HL-60 (cell line): ENCODE measurements at places on chromosomes 2 and 18.
A peak's percentile ranks its signal among the peaks of the same experiment; 100 is the strongest.

GRCh38 chr2:23241121-23241520 is 143.9 kb upstream of the KLHL29 start:
- DNase-seq, result no peak

DNA sequence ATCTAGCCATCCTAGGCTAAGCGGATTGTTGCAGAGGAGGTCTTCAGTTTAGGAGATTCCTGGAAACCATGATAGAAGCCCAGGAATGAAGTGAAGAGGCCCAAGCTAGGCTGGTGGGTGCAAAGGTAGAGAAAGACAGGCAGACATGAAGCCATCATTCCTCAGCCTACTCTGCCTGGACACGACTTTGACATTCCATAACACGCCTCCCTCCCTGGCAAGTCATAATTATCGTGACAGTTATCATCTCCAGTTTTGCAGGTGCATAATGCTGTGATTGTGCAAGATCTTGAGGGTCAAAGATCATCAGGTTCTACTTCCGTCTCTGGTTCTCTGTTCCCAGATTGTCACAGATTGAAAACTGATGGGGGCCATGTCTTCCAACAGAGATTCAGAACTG is 15.2 kb upstream of the FZD5 start:
- no peak for DNase-seq

GRCh38 chr2:1052771-1053191 is 102.1 kb downstream of the SNTG2 start:
- no peak for DNase-seq

DNA sequence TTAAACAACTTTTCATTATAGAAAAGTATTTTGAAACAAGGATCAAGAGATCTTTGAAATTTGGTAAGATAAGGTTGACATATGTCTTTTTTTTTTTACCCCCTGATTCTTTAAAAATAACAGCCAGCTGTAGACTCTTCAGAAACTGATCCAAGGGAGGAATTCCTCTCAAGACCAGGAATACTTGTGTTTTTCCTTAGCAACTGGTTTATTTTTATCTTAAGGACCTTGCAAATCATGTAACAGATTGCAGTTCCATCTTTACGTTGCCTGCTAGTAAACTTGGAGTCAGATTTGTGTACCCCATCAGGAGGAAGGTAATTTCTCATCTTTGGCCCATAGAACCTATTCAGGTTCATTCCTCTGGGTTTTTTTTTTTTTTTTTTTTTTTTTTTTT is 71.6 kb downstream of the BOLA3 start:
- DNase-seq, result no peak

DNA sequence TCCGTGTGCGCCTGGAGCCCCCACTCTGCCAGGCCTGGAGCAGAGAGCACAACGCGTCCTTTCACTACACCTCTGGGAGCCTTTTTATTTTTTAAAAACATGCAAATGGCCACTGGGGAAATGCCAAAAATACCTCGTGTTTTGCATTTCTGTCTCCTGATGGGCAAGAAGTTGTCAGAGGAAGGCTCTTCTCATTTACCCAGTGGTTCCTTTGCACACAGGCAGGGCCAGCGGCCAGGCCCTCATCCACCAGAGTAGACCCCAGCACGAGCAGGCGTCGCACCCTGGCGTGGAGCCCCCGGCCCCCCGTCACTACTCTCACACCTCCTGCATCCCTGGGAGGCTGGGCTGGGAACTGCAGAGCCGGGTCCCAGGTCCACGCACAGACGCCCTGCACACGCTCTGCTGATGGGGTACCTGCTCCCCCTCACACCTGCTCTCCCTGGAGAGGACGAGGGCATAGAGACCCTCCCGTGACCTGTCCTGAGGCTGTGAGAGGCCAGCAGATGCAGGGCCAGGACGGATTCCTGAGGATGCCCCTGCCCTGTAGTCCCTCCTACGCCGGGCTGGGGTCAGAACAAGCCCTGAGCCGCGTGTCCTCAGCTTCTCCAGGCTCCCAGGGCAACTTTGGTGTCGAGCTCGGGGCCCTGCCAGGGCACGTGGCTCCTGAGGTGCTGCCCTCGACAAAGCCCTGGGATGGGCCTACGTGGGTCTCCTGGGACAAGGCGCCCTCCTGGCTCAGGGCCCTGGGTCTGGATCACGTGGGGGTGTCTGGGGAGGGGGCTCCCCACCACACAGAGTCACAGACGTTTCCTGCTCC is 65.0 kb downstream of the NFATC1 start:
- DNase-seq, result no peak

DNA sequence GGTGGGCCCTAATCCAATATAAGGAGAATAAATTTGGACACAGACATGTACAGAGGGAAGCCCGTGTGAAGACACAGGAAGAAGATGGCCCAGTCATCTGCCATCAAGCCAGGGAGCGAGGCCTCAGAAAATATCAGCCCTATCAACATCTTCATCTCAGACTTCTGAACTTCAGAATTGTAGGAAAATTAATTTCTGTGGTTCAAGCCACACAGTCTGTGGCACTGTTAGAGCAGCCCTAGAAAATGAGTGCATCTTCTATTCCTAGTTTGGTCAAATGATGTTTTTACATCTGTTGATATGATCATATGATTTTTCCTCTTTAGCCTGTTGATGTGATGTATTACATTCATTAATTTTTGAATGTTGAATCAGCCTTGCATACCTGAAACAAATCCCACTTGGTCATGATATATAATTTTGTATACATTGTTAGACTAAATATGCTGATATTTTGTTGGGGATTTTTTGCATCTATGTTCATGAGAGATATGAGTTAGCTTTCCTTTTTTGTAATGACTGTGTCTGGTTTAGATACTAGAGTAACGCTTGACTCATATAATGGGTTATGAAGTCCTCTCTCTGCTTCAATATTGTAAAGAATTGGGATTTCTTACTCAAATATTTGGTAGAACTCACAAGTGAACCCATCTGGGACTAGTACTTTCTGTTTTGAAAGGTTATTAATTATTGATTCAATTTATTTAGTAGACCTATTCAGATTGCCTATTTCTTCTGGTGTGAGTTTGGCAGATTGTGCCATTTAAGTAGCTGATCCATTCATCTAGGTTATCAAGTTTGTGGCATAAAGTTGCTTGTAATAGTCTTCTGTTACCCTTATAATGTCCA is 451.4 kb downstream of the EIPR1 start:
- no peak for DNase-seq

DNA sequence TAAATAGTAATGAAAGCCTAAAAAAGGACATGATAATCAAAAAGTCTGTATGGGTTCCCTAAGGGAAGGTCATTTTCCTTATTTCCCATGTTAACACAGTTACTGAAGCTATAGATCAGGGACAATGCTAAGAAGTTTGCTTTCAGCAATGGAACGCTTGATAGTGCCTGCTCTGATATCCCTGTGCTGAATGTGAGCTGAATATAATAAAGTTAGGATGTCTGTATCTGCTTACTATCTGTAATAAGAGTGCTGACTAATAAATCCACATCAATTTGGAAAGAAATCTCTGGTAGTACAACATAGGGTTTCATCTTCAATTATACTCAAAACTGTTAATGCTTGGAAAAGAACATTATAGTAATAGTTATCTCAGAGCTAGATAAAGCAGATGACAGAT is 25.8 kb downstream of the TTC21B start:
- no peak for DNase-seq

GRCh38 chr2:31319406-31320175 is 85.6 kb downstream of the EHD3 start:
- DNase-seq, result peak; percentile 54

DNA sequence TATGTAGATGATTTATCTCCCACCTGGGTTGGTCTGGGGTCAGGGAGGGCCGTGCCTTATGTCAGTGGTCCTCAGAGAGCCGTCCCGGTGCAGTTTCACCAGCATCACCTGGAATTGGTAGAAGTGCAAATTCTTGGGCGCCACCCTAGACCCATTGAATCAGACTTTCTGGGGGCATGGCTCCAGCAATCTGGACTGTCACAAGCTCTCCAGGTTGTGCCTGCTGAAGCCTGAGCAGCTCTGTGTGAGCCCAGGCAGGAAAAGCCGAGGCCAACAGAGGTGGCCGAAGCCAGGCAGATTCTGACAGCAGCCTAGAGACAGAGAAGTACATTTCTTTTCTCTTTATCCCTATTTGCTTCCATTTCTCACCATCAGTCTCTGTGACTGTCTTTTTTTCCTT is 98.4 kb upstream of the SEC11C start:
- DNase-seq, result no peak

DNA sequence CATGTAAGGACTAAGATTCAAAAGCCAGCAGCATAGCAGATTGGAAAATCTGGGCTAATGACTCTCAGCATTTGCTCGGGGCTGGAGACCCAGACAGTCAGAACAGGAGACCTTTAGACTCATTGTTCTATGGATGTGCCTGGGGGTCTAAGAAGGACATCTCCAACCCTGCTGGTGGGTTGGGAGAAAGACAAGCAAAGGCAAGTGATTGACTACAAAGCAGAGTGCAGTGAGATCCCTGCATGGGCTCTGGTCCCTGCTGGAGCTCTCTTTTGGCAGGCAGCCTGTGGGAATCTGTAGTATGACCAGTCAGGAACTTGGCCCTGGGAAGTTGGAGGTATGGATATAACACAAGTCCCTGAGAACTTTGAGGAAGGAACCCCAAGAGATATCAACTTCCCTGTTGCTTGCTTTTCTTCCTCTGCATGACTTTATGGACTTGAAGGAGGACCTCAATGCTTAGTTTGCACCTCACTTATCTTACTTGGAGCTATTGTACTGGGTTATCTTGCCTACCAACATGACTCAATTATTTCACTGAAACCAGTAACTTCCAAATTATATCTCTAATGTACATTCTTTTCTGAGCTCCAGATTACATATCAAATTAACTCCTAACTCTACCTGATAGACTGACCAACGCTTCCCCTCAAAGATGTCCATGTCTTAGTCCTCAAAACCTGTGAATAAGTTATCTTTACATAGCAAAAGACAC is 236.0 kb downstream of the CYRIA start:
- no peak for DNase-seq

DNA sequence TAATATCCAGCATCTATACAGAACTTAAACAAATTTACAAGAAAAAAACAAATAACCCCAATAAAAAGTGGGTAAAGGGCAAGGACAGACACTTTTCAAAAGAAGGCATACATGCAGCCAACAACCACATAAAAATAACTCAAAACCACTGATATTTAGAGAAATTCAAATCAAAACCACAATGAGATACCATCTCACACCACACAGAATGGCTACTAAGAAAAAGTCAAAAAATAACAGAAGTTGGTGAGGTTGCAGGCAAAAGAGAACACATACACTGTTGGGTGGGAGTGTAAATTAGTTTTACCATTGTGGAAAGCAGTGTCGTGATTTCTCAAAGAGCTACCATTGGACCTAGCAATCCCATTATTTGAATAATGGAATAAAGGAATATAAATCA is 1973.9 kb upstream of the LRRTM1 start:
- no peak for DNase-seq

DNA sequence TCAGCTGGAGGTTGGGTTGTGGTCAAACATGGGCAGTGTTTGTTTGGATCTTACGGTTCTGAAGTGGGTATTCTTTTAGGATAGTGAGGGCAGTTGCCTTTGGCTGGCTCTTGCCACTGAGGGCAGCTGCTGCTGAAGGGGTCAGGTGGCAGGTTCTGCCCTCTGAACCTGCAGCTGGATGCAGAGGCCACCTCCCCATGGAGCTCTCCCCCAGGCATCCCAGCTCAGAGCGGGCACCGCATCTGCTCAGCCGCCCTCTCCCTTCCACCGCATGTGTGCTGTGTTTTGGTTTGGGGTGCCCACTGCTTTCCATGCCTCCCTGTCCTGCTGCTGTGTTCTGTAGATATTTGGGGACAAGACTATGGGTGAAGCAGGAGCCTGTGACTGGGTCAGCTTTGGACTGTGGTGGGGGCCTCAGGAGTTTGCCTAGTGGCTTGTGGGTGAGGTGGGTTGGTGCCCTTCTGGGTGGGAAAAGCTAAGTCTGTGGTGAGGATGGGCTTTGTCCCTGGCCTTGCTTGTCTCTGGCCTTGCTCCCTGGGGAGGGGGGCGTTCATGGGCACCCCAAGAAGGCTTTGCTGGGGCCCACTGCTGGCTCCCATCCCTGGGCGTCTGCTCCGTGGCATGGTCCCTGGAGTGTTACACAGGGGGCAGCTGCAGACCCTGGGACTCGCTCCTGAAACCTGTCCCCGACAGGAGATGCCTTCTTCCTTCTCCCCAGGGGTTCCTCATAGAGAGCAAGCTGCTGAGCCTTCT is 28.5 kb downstream of the OTOF start:
- no peak for DNase-seq

- DNase-seq, result no peak
Observed at GRCh38 chr2:136997557-136997956, 232.2 kb downstream of the THSD7B start.

DNA sequence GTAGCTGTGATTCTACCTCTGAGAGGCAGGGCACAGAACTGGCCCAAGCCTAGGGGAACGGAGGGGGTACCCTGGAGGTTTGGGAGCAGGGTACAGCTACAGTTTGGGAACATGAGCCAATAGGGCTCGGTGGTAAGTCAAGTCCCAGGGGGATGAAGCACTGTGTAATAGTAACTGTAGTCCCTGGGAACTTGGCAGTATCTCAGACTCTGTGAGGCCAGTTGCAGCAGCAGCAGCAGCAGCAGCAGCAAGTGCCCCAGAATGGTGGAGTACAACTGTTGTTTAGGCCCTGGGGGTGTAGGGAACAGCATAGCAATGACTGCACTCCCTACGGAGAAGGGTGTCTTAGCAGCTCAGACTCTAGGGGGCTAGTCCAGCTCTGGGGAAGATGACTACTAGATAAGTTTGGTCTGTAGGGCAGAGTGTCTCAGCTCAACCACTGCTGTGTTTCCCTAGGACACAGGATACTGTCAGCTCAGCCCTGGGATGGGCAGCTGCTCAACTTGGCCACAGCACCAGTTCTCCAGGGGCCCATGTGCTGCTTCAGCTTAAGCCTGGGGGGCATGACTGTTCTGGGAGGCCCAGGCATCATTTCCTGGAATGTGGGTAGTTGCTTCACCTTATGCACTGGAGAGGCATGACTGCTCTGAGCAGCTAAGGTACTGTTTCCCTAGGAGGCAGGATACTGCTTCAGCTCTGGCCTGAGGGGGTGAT is 20.5 kb downstream of the CARF start:
- DNase-seq, result no peak

- DNase-seq, result no peak
Observed at GRCh38 chr2:164868563-164869419, 27.2 kb upstream of the COBLL1 start.

GRCh38 chr2:181686576-181687185 is 6.4 kb upstream of the NEUROD1 start:
- DNase-seq, result no peak

DNA sequence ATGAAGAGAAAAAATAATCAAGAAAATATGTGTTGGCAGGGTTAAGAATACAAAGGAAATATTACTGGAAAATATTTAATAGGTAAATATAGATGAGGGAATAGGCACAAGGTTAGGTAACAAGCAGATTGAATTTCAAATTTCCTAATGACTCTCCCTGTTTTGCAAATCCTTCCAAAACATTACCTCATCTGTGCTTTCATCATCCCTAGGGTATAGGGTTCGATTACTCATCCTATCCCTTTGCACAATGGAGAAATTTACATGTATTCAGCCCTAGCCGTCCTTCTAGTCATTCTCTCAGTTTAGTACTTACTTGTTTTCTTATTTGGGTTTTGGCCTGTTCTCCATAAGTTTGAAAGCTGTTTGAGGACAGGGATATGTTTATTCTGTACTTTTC is 864.6 kb upstream of the FSHR start:
- no peak for DNase-seq

GRCh38 chr18:32040936-32041335 is 22.3 kb downstream of the RNF125 start:
- peak; percentile 77 for DNase-seq

- no peak for DNase-seq
Observed at GRCh38 chr2:110131166-110131565, 15.5 kb upstream of the MALL start.
